ENCODE measurements at places on chromosomes 2 and 18.

DNA sequence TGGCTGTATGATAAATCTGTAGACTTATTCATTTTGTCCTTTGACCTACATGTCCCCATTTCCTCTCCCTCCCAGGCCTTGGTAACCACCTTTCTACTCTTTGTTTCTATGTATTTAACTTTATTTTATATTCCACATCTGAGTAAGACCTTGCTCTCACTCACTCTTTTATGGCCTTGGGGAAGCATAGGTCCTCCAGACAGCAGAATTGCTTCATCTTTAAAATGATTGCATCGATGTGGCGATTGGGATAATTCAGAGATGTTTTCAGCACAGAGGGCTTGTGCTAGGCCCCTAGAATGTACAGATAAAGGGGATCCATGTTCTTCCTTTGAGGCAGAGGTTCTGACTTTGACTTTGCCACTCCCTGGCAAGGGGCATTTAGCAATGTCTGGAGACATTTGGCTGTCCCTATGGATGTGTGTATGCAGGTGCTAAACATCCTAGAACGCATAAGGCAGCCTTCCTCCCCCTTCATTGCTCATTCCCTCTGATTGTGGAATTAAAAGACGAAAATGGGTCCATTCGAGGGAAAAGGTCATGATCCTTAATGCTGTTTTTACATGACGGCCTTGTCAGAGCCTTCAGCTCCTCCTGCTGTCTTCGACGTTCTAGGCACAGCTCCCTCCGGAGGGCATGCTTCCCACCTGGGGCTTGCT, 1.2 kb upstream of the GPR39 start:
- no peak for DNase-seq

DNA sequence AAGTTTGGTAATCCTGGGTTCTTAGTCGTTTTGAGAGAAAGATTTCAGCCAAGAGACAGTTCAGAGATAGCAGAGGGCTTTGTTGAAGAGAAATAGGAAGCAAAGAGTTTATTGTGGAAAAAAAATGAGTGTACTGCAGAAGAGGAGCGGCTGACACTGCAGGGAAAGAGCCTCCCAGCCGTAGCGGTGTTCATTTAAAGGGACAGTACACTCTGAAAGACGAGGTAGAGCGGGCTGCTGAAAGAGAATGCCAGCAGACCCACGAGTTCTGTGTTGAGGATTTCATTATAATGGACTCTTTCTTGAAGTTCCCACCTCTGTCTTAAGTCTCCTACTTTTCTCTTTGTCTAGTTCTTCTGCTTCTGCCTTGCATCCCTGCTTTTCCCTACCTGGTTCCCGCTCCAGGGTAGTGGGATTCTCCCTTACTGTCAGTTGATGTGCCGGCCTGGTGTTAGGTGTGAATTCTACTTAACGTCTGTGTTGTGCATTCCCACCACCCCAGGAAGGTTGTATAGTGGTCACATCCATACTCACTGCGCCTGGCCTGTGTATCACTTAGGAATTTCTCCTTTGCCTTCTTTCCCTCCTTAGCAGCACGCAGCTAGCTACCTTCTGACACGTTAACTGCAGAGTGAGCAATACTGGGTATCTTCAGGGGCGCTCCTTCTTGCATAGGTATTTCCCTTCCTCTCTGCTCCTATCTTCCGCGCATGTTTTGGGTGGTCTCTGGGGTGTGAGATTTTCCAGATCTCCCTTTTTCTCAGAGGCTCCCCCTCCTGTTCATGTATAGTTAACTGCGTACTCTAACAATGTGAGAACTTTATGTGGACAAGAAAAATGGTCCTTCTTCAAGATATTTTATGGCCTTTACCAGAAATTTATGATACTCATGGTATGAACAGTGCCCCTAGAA, 164.5 kb downstream of the PTH2R start:
- no peak for DNase-seq

GRCh38 chr2:64477979-64478378, 24.0 kb downstream of the LGALSL start:
- no peak for DNase-seq

- no peak for DNase-seq
Measured at GRCh38 chr2:54956111-54956627, 94.1 kb downstream of the RTN4 start.

- DNase-seq, result no peak
Measured at GRCh38 chr2:234805836-234806235, 146.0 kb upstream of the SH3BP4 start.

DNA sequence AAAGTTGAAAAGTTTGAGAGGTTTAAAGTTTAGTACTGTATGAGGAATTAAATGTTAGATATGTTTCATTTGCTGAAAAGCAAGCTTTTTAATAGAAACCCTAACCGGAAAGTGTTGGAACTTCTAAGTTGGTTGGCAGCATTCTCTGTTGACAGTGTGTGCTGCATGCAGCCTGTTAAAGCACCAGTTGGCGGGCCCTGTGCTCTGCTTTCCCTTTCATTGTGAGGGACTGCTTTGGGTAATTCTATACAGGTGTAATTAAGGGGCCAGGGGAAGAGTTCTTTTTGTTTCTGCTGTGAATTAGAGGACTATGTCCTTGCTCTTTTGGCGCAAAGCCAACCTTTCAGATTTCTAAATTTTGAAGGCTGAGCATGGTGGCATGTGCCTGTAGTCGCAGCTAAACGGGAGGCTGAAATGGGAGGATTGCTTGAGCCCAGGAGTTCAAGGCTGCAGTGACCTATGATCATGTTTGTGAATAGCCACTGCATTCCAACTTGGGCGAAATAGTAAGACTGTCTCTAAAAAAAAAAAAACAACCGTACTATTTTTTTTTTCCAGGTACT, 20.1 kb downstream of the PLEKHB2 start:
- no peak for DNase-seq

GRCh38 chr18:470661-471501, 29.6 kb downstream of the COLEC12 start:
- DNase-seq, result peak; percentile 59

- no peak for DNase-seq
Measured at GRCh38 chr2:184413671-184414229, 184.6 kb upstream of the ZNF804A start.

DNA sequence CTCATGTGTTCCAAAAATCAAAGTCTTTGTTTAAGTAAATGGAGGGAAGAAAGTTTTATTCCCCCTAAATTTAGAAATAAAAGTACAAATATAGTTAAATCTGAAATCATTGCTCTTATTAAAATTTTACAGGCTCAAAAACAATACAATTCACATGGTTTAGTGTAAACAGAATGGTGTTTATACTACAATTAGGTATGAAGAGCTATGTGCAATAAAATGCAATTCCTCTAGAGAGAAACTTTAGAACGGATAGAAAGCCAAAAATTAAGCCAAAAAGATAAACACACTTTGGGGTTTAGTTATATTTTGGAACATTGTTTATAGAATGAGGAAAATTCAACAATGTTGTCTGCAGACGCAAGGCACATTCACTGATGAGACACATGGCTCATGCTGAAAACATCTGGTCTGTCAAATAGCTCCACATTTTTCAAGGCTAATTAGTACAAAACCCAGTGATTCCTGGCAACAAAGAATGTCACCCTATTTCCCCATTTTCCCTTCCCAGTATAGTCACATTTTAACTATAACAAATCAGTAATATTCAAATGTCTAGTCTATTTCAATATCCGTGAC, 103.3 kb downstream of the EXOC6B start:
- peak; percentile 69 for DNase-seq

- DNase-seq, result no peak
Measured at GRCh38 chr2:119715409-119716283, 36.6 kb downstream of the TMEM177 start.

GRCh38 chr2:120204022-120204405, 19.2 kb downstream of the TMEM185B start:
- no peak for DNase-seq

- DNase-seq, result peak; percentile 5
Measured at GRCh38 chr18:39414009-39414700, 1848.6 kb upstream of the CELF4 start.

DNA sequence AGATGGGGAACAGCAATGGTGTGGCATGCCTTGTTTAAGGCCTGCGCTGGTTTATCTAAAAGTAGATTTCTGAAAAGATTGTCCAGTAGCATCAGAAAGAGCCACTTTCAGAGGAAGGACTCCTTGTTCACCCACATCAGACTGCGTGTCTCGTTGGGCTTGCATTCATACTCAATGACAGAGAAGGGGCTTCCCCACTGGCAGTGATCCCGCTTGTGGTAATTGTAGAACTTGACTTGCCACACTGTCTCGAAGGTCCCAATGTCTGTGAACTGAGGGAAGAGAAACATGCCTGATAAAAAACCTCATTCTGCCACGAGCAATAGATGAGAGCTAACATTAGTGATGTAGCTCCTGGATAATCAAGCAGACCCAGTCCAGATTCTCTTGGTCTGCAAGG, 26.0 kb downstream of the CNRIP1 start:
- no peak for DNase-seq

- no peak for DNase-seq
Measured at GRCh38 chr2:145038041-145038525, 518.2 kb upstream of the ZEB2 start.

- DNase-seq, result no peak
Measured at GRCh38 chr18:77002496-77002895, 130.1 kb downstream of the MBP start.

DNA sequence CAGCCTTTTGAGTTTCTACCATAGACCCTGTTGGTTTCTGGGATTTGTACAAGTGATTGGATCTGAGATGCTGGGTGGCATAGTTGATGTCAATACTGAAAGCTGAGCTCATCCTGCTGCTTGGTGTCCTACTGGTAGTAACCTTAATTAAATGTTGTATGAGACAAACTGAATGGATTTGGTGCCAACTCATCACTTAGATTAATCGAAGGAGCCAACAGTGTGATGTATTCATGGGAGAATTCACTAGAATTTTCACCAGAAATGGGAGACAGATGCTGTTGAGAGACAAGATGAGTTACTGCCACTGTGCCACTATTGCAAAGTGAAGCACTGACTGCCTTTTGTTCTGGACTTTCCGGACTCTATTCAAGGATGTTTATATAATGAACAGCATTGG, 158.5 kb downstream of the THADA start:
- DNase-seq, result no peak

- no peak for DNase-seq
Measured at GRCh38 chr2:173400760-173401159, 46.1 kb downstream of the CDCA7 start.

- DNase-seq, result no peak
Measured at GRCh38 chr2:61700464-61700863, 153.4 kb downstream of the FAM161A start.

DNA sequence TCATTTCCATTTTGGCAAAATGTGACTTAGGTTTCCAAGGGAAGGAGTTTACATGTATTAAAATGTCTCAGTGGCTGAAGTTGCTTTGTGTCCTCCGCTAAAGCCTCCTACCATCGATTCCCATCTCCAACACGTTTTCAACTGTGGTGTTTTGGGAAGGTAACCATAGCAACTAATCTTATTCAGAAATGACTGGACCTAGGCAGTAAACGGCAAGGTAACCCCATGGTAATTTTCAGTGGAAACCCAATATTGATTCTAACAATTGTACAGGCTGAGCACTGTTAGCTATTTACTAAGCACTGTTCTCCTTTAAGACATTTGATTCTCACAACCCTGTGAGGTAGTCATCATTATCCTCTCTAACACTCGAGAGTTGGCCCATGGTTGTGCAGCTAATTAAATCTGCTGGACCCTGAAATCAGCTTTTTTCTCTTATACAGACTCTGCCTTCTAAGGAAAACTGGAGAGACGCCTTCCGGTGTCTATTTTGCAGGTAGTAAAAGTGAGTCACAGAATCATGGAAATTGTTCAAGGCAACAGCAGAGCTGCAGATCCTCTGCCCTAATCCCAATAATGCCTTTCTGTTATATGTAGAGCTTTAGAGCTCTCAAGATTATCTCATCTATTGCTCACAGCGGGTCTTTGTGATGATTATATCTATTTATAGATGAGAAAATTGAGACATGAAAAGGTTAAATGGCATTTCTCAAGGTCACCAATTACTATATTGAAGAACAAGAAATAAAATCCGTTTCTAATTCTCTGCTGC, 36.2 kb downstream of the FASTKD2 start:
- DNase-seq, result no peak

- DNase-seq, result no peak
Measured at GRCh38 chr2:163633291-163633690, 102.5 kb downstream of the FIGN start.

DNA sequence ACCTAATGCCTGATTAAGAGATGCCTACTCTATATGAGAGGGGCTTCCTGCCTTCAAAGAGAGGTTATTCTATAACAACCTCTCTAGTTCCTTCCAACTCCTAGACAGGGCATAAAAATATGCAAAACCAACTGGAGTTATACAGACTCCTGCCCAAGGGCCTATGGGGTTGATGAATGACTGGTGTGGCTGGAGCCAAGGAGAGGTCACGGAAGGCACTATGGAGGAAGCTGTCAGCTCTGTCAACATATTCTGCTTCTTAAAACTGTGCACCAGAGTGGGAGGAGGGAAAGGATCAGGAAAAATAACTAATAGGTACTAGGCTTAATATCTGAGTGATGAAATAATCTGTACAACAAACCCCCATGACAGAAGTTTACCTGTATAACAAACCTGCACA, 120.9 kb upstream of the CDC42EP3 start:
- no peak for DNase-seq

DNA sequence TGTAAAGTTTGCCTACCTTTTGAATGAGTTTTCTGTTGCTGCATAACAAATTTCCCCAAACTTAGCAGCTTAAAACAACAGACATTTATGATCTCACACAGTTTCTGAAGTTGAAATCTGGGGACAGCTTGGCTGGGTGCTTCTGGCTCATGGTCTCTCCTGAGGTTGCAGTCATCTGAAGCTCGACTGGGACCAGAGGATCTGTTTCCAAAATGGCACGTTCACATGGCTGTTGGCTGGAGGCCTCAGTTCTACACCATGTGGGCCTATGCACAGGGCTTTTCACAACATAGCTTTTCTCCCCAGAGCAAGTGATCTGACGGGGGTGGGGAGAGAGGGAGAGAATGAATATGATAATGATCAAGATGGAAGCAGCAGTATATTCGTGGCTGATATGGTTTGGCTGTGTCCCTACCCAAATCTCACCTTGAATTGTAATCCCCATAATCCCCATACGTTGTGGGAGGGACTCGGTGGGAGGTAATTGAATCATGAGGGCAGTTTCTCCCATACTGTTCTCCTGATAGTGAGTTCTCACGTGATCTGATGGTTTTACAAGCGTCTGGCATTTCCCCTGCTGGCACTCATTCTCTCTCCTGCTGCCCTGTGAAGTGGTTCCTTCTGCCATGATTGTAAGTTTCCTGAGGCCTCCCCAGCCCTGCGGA, 3.5 kb downstream of the RALB start:
- no peak for DNase-seq

- DNase-seq, result no peak
Measured at GRCh38 chr2:118525346-118525745, 322.1 kb downstream of the EN1 start.
